ENCODE measurements at places on chromosomes 2 and 18.

GRCh38 chr2:3780477-3781402 is 77.4 kb downstream of the DCDC2C start:
- DNase-seq: no peak

- no peak for DNase-seq
These were observed 594.5 kb upstream of the CHAC2 start for GRCh38 chr2:53173091-53173490.

DNA sequence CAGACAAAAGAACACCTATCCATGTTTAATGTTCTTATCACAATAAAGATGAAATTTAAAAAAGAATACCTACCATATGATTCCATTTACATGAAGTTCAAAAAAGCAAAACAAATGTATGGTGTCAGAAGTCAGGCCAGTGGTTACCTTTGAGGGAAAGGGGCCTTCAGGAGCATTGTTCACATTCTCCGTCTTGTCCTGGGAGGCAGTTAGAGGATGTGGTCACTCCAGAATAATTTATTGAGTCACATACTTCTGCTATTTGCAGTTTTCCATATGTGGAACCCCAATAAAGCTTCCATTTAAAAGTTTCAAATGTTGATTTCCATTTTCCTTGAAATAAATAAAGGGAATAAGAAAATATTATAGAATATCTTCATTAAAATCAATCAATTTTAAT is 41.6 kb upstream of the POU3F3 start:
- no peak for DNase-seq

DNA sequence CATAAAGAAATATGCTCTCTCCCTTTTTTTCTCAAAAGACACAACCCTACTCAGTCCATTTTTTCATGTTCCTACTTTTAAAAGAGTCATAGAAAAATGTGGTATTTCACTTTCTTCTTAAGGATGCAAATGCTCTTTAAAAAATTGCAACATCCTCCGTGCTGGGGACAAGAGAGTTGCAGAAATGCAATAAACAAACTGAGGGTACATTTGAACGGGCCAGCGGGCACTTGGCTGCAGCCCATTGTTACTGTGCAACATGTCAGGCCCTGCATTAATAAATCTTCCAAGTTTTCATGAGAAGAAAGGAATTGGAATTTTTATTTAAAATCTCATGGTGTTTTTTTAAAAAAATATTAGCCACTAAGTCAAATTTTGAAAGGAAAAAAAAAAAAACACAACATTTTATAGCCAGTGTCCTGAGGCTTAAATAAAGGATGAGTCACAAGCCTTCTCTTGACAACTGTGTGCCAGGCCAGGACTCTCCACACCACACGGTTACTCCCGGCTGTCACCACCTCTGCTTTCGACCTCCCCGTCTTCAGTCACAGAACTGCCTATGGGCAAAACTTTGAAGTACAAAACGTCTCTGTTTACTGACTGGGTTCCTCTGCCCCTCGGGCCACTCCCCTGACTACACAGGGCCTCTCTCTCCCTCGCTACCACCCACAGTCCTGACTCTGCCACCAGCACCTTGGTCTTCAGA is 57.5 kb upstream of the MFF start:
- peak; percentile 8 for DNase-seq

- DNase-seq: peak; percentile 72
These were observed at the start of gene FAM168B for GRCh38 chr2:131093006-131093695. FAM168B (minus strand) TSS chr2:131093460; CDS start chr2:131082646, 10,814 bp downstream.

GRCh38 chr2:240879105-240879504 is 10.5 kb downstream of the AGXT start:
- DNase-seq: peak; percentile 4

GRCh38 chr2:205721057-205721449 is 38.8 kb downstream of the NRP2 start:
- DNase-seq: no peak

DNA sequence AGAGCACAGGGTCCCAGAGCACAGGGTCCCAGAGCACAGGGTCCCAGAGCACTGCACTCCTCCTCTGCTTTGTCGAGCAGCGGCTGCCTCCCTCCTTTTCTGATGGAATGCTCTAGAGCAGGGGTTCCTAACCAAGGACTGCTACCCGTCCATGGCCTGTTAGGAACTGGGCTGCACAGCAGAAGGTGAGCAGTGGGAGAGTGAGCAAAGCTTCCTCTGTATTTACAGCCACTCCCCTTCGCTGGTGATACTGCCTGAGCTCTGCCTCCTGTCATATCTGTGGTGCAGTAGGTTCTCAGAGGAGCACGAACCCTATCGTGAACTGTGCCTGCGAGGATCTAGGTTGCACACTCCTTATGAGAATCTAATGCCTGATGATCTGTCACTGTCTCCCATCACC is 33.1 kb upstream of the ADNP2 start:
- DNase-seq: no peak

GRCh38 chr2:33607905-33608304 is 8.8 kb upstream of the FAM98A start:
- no peak for DNase-seq

DNA sequence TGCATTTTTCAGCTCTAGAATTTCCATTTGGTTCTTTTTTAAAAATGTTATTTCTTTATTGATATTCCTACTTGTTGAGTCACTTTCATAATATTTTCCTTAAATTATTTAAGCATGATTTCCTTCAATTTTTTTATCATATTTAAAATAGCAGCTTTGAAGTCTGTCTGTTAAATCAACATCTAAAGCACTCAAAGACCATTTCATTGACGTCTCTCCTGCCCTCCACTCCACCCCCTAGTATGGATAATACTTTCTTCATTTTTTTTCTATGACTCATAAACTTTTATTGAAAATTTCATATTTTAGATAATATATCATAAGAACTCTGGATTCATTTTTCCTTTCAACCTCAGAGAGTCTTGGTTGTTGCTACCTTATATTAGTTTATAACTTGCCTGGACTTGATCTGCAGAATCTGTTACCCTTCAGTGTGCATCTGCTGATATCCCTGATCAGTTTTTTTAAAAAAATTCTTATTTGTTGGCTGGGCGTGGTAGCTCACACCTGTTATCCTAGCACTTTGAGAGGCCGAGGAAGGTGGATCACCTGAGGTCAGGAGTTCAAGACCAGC is 59.0 kb upstream of the ZNF396 start:
- no peak for DNase-seq

GRCh38 chr2:25809646-25810045 is 68.6 kb downstream of the ASXL2 start:
- DNase-seq: no peak

- DNase-seq: no peak
These were observed 17.3 kb downstream of the NYAP2 start for GRCh38 chr2:225416616-225417367.

DNA sequence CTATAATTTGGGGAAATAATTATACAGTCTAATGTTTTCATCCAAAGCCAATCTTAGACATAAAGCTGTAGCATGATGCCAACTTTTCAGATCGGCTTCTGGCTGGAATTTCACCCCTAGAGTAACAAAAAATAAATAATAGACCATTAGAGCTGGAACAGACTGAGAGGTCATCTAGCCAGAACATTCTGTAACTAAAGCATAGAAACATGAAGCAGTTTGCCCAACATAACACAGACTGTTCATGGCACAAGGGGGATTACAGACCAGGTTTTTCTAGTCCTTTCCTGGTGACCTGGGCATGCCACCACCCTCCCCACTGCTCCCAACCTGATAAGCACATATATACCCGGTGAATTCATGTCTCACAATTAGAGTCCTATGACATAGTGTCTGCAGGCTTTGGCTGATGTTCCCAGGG is 116.4 kb upstream of the PPP1CB start:
- DNase-seq: peak; percentile 62

- no peak for DNase-seq
These were observed 394 bp downstream of the SCYGR3 start for GRCh38 chr2:227614246-227614645.

DNA sequence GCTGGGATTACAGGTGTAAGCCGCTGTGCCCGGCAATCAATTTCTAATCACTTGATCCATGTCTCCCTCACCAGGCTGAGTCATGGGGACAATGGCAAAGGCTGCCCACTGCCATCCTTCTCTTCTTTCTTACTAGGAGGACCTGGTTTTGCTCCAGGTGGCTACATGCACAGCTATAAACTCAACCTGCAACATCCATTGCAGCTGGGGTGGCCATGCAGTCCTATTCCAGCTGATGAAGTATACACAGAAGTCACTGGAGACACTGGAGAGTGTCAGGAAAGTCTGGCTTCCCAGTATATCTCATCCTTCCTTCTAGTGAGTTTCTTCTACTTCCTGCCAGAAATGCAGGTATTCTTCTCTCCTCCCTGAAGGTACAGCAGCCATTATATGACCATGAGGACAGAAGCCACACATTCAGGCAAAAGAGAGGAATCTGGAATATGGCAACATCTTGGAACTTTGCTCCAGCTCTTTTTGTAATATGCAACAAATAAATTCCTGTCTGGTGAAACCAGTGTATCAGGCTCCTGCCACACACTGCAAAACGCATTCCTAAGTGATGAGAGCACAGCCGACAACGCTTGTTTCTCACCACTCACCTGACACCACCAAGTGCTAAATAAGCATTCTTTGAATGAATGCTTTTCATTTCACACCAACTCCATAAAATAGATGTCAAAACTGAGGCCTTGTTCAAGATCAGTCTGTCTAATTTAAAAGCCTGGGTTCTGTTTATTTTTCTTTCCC is 32.3 kb downstream of the SCTR start:
- DNase-seq: no peak

DNA sequence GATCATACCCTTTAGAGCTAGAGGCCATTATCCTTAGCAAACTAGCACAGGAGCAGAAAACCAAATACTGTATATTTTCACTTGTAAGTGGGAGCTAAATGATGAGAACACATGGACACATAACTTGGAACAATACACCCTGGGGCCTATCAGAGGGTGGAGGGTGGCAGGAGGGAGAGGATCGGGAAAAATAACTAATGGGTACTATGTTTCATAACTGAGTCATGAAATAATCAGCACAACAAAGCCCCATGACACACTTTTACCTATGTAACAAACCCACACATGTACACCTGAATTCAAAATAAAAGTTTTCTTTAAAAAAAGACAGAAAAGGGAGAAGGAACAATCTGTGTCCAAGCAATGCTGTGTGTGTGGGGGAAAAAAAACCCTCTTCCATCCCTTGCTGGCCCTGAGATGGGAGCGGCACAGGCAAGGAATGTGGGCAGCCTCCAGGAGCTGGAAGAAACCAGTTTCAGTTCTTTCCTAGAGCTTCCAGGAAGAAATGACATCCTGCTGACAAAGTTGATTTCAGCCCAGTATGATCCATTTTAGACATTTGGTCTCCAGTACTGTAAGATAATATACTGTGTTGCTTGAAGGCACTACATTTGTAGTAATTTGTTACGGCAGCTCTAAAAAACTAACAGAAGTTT is 458.7 kb upstream of the CNTNAP5 start:
- no peak for DNase-seq

DNA sequence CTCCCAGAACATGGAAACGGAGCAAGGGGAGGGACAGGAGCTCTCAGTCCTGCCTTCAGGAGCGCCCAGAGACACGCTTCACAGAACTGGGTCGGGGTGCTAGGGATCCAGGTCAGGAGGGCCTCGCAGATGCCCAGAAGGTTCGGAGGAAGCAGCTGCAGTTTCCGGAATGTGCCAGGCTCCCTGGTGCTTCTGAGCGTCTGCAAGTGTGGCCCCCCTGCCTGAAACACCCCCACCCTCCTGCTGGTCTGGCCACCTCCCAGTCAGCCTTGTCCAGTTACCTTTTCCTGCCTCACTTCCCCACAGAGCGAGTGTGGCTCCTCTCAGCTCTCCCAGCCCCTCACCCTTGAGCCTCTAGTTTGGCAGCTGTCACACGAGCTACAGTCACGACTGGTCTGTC is 88.3 kb upstream of the TAF1B start:
- DNase-seq: no peak

GRCh38 chr2:168293766-168294165 is 46.4 kb upstream of the STK39 start:
- no peak for DNase-seq

GRCh38 chr18:76437011-76437410 is 58.0 kb downstream of the ZNF516 start:
- DNase-seq: no peak

DNA sequence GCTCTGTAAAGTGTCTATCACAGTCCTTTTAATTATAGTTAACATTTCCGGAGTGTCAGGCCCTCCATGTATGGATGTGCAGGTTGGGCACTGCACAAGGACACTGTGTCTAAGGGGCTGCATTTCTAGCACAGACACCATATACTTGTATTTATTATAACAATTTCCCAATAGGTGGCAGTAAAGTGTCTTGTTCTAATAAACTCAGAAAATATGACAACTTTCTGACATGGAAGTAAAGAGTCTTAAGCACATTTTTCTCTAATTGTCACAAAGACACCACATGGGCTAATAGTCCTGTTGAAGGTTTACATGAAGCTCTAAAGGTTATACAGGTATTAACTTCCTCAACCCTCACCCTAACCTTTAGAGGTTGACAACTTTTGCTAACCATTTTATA is 156.6 kb downstream of the DYSF start:
- no peak for DNase-seq

GRCh38 chr2:7795778-7796563 is 878.8 kb downstream of the RNF144A start:
- DNase-seq: no peak

DNA sequence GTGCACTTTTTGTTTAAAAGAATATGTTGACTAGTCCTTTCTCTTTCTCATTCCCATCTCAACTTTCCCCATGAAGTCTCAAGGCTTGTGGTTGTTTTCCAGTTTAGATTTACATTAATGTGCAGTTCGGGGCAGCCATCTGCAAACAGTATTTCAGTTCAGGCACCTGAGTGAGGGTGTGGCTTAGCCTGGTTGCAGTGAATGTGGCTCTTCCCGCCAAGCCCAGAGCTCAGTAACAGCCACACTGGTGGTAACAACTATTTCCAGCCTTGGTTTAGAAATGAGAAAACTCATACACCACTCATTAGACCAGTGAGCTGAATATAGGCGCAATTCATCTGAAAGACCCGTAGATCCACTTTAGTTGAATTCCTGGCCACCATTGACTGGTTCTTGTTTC is 394.3 kb downstream of the CMPK2 start:
- no peak for DNase-seq

GRCh38 chr18:10877987-10878386 is 271.4 kb downstream of the PIEZO2 start:
- DNase-seq: no peak

DNA sequence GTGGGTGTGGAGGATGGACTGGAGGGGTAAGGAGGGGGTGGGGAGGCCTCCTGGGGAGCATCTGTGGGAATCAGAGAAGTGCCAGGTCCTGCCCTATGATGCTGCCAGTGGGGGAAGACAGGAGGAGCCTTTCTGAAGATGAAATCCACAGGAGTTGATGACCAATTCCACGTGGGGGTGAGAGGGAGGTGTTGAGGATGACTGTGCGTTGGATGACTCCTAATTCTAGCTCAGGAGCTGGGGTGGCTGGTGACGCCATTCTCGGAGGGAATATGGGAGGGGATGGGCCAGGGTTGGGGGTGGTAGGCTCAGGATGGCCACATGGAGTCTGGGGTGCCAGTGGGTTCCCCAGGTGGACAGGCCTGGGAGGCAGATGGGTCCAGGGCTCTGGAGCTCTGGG is 32.3 kb downstream of the EMX1 start:
- no peak for DNase-seq
